NCI-H1436 treated with DMSO at 0.1 percent for 48 hours (cell line): ENCODE measurements at places on chromosomes 4 and X.

GRCh38 chr4:143411527-143412419 is 75.1 kb downstream of the GAB1 start:
- DNase-seq, result peak; percentile 41

DNA sequence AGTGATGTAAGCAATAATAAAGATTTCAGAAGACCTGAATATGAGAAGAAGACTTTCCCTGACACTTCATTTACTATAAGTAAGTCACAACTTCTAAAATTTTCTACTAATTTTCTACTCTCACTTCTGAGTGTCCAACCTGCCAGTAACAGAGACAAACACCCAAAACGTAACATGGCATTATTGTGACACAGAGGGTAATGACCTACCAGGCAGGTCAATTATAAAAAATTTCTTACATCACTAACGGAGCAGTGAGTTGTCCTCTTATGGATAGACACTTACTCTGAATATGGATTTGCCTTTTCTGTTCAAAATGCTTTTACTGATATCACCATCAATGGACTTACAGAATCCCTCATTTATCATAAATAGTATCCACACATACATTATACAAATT is 405.9 kb upstream of the MAGEB16 start:
- DNase-seq, result no peak

GRCh38 chr4:2948895-2949781 is 14.1 kb downstream of the NOP14 start:
- no peak for DNase-seq

DNA sequence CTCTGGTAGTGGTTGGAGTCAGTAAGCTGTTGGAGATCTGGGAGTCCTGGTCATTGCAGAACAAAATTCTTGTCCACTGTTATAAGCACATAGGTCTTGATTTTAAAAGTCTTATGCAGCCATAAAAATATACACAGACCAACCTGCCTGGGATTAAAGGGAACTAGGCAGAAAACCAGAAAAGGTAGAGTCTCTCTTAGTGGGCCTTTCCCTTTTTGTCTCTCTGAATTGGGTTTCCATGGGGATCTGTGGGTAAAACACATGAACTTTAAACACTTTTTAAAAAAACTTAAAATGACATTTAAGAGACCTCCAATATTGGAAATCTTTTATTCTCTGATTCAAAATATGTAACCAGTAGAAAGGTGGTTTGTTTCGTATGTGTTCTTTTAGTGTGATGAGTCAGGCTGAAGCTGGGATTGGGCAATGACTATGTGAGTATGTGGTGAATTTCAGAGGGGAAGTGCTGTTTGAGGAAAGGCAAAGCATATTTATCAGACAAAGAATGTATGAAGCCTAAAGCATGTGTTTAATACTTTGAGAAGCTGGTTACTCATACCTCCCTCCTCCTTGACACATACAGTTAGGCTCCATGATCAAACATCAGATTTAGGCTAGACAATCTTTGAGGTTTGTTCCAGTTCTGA is 29.6 kb downstream of the SLC16A2 start:
- DNase-seq, result no peak

GRCh38 chr4:142549726-142550463 is 296.2 kb downstream of the INPP4B start:
- no peak for DNase-seq

DNA sequence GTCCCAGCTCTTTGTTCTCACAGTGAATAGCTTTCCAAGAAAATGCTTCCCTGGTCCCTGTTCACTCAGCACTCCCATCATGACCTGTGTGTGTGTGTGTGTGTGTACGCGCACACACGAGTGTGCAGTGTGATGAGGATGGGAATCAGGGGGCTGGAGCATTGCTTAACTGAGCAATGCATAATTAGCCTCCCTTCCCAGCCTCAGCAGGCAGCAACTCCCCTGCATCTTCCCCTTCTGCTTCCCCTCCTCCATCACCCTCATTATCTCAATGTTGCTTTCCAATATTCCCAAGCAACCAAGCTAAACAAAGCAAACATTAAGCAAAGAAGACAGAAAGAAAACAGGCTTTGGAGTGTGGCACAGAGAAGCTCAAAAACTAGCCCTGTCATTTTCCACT is 137.0 kb downstream of the RBM47 start:
- no peak for DNase-seq

DNA sequence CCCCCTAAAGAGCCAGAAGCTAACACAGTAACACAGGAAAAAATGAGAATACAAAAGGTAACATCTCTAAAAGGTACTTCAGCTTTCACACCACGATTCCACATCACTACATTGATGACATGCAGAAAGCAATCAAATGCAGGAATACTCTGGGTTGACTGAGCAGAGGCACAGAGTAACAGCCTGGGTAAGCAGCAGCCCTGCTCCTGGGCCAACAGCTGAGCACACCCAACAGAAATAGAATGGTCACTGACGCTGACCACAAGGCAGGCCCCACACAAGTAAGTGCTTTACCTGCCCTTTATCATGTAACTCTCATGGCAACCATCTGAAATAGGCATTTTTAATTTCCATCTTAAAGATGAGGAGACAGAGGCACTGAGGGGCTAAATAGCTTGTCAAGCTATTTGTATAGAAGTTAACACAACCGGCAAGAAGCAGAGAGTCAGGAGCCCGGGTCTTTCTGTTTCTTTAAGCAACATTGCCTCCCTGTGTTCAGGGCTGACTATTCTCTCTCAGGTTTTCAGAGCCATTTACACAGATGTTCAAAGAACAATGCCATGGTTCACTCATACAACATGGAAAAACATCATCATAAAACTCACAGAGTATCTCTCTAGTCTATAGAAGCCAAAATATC is 168.9 kb downstream of the ZNF674 start:
- DNase-seq, result peak; percentile 3

- DNase-seq, result no peak
Measured at GRCh38 chr4:11912886-11913285, 484.2 kb upstream of the HS3ST1 start.

DNA sequence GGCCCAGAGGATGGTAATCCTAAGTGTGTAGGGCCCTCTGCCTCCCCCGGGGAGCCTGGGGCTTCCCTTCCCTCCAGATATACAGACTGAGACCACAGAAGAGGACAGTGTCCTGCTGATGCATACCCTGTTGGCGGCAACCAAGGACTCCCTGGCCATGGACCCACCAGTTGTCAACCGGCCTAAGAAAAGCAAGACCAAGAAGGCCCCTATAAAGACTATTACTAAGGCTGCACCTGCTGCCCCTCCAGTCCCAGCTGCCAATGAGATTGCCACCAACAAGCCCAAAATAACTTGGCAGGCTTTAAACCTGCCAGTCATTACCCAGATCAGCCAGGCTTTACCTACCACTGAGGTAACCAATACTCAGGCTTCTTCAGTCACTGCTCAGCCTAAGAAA is 1.9 kb downstream of the TRO start:
- no peak for DNase-seq

- no peak for DNase-seq
Measured at GRCh38 chr4:102794999-102795398, 32.4 kb downstream of the UBE2D3 start.

- no peak for DNase-seq
Measured at GRCh38 chr4:95170176-95170575, 378.6 kb downstream of the UNC5C start.

DNA sequence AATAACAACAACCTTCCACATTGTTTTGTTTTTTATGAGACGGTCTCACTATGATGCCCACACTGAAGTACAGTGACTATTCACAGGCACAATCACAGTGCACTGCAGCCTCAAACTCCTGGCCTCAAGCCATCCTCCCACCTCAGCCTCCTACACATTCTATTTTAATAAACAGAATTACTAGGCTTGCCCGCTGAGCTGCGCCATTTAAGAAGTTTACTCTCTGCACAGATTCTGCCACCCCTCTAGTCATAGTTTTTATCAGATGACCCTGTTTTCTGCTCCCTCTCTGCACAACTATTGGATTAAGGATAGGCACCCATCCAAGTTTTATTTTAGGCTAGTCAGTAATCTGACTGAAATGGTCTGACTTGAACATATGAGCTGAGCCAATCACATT is 11.3 kb upstream of the COX18 start:
- DNase-seq, result no peak

DNA sequence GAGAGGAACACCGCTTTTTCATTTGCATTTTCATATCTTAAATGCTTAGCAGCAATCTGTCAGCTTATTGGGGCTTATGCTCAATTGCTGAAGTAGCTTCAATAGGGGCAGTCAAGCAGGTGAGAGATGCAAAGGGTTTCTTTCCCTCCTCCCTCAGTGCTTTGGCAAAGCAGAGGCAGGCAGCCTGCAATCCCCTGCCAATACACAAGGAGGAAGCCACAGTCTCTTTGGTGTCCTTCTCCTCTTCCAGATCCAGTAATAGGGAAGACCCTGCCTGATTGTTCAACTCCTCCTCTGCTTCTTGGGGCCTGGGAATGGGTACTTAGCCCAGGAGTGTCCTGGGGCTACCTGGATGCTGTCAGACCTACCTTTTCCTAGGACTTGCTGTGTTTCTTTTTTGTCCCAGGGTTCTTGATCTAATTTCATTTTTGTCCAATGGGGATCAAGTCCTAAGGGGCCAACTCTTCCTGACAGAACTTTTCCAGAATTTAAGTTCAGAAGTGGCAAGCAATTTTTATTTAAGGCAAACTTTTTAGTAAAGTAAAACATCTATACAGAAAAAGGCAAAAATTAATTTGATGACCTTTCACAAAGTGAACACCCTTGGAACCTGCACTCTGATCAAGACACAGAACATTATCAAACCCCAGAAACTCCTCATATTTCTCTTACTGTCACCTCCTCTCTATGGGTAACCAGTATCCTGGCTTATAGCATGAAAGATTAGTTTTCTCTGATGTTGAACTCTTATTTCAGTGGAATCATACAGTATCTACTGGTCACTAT is 260.3 kb downstream of the PPP3CA start:
- DNase-seq, result no peak

- no peak for DNase-seq
Measured at GRCh38 chrX:120642871-120643270, 13.0 kb upstream of the C1GALT1C1 start.

DNA sequence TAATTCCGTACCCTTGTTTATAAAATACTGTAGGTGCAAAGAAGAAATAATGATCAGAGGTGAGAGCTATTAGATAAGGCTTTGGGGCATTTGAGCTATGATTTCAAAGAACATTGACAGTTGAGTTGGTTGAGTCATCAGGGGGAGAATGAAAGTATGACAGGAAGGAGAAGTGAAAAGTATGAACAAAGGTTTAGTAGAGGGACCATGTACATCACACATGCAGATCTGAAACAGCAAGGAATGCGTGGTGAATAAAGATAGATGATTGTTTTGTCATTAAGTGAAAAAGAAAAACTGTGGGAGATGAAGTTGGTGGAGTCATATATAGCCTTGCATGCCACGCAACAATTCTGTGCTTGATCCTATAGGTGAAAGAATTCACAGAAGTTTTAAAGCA is 163.1 kb downstream of the ARAP2 start:
- no peak for DNase-seq

GRCh38 chrX:30253257-30253656 is 6.3 kb downstream of the MAGEB1 start:
- DNase-seq, result no peak

DNA sequence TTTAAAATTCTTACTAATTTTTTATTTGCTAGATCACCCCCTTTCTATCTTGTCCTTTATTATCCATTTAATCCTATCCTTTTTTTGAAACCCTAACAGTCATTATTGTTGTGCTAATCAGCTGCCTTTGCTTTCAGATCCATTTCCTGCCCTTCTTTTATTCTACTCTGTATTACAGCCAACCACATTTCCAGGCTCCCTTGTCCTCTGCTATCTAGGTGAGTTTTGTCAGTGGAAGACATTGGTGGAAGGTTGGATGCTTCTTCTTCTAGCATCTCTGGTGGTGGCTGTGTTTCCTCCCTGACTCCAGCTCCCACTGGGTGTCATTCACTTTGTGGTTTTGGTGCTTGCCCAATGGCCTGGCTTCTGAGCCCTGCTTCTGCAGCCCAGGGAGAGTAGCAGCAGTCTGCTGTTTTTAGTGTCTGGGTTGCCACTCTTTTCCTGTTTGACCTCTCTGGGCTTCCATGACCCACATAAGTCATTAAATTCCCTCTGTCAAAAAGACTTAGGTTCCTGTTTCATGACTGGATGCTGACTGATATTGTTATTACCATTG is 225.2 kb upstream of the PGRMC2 start:
- DNase-seq, result no peak

DNA sequence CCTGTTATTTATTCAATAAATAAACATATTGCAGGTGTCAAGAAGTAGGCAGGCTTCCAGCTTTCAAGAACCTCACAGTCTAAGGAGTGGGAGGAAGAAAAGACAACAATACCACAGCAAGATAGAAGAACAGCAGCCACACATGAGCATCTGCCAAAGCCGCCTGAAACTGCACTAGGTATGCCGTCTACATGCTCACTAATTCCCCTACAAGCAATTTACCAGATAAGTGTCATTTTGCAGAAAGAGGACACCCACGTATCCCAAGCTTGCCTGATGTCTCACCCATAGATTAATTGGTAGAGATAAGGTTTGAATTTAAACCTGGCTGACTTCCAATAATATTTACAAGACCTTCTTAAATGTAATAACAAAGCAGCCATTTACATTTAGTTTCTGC is 439.4 kb upstream of the CPEB2 start:
- DNase-seq, result no peak
